ENCODE measurements at places on chromosomes 1 and 21. TPM values are rescaled to one million over a fixed set of nuclear protein-coding genes. Genes with fewer than 3 reads are reported as not detected.

DNA sequence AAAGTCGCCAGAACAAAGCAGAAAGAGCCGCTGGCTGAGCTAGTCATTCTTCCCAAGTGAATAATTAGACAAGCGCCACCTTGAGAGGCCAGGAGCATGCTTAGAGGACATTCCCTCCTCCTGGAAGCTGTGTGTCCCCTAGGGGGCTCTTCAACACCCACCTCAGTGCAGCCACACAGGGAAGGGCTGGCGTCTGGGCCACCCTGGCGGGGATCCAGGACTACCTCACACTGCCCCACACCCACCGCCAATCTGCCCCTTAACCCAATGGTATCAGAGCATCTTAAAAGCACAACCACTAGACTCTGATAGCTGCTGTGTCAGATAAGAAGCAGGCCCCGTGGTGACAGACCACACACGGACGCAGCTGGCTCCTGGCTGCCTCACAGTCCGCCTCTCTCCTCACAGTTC, 24.9 kb downstream of the SETD4 start:
- no peak for DNase-seq

- DNase-seq = no peak
These were observed 63.2 kb downstream of the PRKAB2 start for GRCh38 chr1:147109041-147109440.

GRCh38 chr1:109214695-109215623, 1.2 kb downstream of the SARS1 start:
- DNase-seq = peak; percentile 62

DNA sequence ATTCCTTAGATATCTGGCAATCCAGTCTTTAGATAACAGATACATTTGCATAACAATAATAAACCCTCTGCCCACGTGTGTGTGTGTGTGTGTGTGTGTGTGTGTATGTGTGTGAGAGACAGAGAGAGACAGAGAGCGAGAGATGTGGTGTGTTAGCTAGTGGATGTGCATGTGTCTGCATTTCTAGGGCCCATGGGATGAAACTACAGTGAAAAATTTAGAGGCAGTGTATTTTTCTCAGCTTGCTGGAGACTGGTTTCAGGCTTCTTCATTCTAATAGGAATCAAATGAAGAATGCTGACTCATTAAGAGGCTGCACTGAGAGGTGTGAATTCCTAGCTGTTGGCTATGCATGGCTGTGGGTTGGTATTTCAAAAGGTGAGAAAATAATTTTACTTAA, 303.2 kb downstream of the LMX1A start:
- no peak for DNase-seq

DNA sequence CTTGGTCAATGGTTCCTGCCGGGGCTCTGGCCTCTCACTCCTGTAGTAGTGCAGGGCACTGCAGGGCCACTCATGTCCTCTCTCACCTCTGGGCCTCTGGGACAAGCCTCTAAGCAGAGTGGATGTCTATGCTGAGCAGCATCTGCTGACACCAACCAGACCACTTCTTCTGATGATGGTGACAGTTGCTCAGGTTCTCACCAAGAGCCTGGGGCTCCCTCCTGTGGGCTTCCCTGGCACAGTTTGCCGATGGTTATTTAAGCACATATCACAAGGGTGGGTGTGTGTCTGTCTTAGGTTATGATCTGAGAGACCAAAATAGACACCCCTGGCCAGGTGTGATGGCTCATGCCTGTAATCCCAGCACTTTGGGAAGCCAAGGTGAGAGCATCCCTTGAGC, 17.4 kb upstream of the GPR137B start:
- no peak for DNase-seq

- DNase-seq = no peak
These were observed 26.7 kb downstream of the SLC2A1 start for GRCh38 chr1:42931911-42932422.

DNA sequence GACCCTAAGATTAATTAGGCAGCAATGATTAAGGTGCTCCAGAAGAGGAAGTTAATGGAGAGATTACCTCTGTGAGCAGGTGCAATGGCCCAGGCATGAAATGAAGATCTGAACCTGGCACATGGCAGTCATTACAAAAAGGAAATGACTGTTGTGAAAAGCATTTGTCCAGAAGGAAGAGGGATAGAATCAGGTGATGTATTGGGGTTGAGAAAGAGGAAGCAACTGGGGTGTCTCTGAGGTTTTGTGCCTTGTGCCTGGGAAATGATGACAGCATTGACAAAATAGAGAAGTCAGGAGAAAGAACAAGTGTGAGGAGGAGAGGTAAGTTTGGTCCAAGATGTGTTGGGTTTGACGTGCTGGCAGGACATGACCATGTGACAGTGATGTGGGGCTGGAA, 5.6 kb downstream of the CRCT1 start:
- no peak for DNase-seq

GRCh38 chr1:202281316-202282024, 60.3 kb downstream of the UBE2T start:
- DNase-seq = peak; percentile 66

- DNase-seq = peak; percentile 64
These were observed 69.7 kb upstream of the ADAM30 start for GRCh38 chr1:119966020-119966419.

DNA sequence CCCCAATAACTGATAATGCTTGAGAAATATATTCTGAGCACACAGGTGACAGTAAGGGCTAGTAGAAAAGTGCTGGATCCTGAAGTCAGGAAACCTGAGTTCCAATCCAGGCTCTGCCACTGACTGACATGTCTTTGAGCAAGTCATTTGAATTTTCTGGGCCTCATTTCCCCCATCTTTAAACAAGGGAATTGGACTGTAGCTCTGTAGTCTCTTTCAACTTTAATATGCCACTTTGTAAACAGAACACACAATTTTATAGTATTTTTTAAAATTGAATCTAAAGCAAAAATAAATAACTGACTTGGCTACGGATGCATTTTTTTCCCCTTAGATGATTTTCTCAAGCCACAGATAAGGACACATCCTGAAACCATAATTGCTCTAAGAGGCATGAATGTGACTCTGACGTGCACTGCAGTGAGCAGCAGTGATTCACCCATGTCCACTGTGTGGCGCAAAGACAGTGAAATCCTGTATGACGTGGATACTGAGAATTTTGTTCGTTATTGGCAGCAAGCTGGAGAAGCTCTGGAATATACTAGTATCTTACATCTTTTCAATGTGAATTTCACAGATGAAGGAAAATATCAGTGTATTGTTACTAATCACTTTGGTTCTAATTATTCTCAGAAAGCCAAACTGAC, 37.0 kb downstream of the LRIG2 start:
- DNase-seq = peak; percentile 71

DNA sequence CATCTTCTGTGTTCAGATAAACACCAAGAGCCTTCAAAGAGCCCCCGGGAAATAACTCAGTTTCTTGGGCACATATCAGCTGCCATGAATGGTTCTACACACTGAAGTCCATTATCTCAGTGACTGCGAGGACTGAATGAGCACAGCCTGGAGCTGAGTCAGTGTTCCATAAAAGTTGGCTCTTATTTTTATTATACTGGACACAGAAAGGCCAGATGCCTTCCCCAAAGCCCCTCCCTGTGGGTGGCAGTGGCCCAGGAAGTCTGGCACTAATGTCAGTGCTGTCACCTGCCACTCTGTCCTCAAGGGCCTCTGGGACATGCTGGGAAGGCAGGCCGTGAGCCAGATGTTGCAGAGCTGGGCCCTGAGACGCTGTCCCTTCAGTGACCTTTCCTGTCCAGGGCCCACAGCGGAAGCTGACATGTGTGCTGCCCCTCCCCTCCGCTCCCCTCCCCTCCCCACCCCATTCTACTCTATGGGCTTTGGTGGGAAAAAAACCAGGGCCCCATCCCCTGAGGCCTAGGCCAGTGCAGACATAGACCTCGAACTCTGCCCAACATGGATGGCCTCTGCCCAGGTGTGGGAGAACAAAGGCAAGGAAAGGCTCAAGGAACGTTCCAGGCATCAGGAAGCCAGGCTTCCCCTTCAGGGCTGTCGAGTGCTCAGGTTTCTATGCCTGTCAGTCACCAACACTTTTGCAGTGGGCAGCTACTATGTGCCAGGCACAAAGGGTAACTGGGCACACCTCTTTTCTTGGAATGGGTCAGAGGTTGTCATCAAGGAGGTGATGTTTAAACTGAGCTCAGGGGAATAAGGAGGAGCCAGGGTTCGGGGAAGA, 22.4 kb upstream of the NPPB start:
- DNase-seq = no peak

DNA sequence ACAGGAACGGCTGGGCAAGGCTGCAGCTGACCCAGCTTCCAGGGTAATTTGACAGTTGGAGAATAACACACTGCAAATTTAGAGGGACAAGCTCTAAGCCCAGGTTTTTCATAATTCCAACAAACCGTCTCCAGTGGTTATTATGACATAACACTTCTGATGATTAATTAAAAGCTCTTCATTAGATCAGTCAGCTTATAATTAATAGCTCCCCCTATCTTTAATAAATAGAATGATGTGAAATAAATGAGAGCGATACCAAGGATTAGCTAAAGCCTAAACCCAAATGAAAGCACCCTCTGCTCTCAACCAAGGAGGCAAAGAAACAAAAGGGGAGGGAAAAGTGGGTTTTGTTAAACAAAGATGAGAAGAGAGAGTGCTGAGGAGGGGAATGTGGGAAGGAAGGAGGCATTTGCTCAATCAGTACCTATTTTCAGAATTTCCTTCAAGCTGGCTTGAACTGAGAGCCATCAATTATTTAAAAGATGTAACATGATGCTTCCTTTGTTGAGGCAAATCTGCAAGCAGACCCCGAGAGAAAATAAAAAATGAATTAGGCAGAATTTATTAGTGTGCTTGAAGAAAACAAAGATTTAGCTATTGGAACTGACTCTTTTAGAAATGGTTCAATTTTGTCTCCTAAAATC, 221.8 kb upstream of the ESRRG start:
- no peak for DNase-seq

DNA sequence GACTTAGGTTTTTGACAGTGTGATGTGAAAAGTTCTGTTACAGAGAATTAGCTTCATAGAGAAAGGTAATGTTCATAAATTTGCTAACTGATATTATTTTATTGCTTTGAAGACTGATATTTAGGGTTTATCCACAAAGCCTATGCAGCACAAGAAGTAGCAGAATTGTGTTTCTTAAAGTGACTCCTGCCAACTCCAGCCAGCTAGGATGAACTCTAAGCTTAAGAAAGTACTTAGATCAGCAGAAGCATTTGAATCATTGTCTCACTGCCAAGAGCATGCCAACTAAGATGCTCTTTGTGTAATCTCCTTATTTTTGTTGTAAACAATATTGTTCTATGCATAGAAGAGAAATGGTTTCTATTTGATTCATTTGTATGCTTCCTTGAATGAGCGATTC, 589.4 kb upstream of the ADGRL4 start:
- DNase-seq = no peak

DNA sequence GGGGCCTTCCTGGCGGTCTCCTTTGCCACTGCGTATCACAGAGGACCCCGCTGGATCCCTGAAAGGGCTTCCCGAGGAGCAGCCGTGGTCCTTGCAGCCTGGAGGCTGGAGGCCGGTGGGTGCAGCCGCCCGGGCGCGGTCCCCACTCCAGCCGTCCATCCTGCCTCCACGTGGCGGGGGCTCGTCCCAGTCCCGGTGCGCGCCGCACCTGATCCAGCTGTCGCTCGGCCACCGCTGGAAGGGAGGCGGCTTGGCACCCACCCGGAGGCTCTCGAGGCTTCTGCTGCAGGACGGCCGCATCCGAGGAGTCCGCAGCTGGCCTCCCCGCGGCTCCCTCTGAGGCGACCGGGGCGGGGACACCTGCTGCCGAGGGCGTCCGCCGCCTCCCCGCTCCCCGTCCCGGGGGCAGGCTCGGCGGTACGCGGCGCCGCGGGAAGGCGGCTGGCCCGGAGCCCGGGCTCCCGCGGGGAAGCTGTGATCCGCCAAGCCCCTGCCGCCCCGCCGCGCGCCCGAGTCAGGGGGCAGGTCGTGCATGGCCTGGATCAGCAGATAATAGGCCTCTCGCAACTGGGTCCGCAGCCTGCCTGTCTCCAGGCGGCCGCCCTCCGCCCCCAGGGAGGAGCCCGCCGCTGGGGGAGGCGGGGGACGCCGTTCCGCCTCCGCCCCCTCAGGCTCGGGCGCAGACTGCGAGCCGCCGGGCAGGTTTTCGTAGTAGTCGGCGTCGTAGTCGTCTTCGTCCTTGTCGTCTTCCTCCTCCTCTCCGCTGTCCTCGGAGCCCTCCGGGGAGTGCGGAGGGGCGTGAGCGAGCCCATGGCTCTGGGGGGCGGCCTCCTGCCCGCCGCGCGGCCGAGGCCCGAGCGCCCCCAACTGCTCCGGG, at the start of gene SYDE2:
TSS of gene SYDE2 (minus strand) at position 554 of the 877 bp plus-strand sequence. CDS start at position 534, 20 bp downstream.
- DNase-seq = peak; percentile 70

GRCh38 chr1:224863486-224863885, 66.0 kb upstream of the DNAH14 start:
- no peak for DNase-seq

- no peak for DNase-seq
These were observed 25.0 kb upstream of the SYDE2 start for GRCh38 chr1:85225624-85226380.

DNA sequence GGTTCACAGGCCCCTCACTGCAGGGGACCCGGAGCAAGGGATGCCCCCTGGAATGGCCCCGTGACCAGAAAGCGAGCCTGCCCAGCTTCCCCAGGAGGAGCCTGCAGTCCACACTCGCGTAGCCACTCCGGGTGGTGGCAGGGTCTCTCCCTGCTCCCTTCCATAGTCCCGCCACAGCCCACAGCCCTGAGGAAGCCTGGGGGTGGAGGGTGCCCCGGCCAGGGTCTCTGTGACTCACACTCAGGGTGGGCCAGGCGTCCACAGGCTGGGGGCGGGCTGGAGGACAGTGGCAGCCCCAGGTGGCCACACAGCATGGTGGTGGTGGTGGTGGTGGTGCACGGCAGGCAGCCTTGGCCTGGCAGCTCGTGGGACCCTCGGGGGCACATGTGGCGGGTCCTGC, 15.6 kb downstream of the YBEY start:
- DNase-seq = no peak

GRCh38 chr1:116763116-116763786, 9.0 kb downstream of the CD2 start:
- no peak for DNase-seq

- no peak for DNase-seq
These were observed 25.8 kb downstream of the PIGP start for GRCh38 chr21:37047079-37047478.

GRCh38 chr1:5394111-5394510, 598.1 kb downstream of the NPHP4 start:
- DNase-seq = no peak

Gene GJA8
- not detected for total RNA-seq

Gene CRYAA
- total RNA-seq = not detected

Gene TFF3
- not detected for total RNA-seq

Gene OR2L2
- total RNA-seq = not detected

Gene BSND
- total RNA-seq = not detected

All from SJSA1 (cell line).